ENCODE measurements at places on chromosomes 5 and 9.
A peak's percentile ranks its signal among the peaks of the same experiment; 100 is the strongest.

DNA sequence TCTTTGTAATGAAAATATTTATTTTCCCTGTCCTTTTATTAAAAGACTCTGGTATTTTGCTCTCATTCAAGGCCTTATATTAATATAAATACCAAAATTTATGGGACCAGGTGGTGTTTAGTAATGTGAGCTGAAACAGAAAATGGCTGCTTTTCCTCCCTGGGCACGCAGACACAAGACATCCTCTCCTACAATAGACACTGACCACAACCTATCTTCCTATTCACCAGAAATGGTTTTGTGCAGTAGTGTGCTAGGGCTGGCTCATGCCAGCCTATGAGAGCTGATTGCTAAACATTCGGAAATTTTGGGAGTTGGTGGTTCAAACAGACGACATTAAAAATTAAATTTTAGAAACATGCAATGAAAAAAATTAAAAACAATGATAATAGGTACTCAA, 338.2 kb downstream of the BNC2 start:
- DNase-seq = no peak

- no peak for DNase-seq
These were observed 3.4 kb upstream of the RHOBTB3 start for GRCh38 chr5:95727764-95728191.

DNA sequence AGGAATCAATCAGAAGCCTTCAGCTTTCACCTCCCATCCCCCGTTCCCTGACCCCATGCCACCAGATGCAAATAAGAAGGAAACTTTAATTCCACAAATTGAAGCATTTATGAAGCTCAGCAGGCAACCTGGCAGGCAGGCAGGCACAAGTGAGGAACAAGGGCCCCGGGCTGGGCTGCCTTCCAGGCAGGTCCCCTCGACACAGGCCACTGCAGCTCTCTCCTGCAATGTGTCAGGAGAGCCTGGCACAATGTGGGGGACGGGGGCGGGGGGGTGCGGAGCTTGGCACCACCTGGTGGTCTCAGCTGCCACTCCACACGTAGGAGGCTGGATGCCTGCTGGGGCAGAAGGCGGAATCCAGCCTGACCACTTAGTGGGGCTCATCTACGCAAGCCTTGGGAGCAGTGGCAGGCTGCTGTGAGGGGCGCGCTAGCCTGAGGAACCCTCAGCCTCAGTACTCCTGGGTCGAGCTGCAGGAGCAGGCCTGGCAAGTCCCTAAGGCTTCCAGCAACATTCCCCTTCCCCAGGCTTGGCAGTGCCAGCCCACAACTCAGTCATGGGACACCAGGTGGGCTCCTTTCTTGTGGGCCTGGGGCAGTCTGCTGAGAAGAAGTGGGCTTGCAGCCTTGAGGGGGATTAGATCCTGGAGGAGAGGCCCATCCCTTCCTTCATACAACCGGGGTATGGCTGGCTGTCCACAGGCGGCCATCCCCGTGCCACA, 50.2 kb upstream of the KCNMB1 start:
- no peak for DNase-seq

DNA sequence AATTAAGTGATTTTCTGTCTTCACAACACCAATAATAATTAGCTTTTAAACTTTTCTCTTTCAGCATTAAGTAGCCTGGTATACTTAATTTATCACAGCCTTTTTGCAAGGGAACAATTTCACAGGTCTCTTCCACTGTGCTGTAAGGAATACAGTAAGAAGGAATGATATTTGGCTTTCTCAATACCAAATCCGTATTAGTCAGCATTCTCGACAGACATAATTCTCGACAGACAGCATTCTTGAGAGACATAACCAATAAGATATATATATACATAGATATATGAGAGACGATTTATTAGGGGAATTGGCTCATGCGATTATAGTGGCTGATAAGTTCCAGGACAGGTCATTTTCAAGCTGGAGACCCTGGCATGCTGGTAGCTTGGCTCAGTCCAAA, 18.0 kb downstream of the PRKAA1 start:
- DNase-seq = no peak

DNA sequence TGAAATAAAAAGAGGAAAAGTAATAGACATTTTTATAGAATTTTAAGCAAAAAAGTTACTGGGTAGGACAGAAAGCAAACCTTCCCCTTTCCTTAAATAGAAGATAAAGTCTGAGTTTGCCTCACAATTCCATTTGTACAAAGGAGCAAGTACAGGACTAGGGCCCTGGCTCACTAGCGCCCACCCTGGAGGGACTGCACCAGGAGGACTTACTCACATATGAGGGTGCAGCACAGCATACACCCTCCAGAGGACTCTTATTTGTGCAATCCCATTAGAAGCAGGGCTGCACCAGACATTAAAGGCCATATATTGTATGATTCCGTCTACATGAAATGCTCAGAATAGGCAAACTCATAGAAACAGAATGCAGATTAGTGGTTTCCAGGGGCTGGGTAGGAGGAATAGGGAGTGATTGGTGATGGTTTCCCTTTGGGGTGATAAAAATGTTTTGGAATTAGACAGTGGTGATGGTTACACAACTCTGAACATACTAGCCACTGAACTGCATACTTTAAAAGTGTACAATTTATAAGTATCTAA, 4.5 kb downstream of the REEP5 start:
- no peak for DNase-seq

DNA sequence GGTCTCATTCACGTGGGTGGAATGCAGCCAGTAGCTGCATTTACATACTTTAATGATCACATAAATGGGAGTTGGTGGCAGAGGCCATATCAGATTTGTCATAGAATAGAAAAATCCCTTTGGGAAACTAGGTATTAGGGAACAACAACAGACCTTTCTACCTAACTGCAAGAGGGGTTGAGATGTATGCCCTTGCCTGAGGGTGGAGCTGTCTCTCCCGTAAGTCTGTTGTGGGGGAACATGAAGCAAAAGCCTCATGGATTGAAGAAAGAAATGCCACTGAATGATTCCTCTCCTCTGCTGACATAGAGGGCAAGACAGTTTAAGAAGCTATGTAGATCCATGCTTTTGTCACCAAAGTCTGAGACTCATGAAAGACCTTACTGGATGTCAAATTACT, 461.3 kb downstream of the SPOCK1 start:
- no peak for DNase-seq

DNA sequence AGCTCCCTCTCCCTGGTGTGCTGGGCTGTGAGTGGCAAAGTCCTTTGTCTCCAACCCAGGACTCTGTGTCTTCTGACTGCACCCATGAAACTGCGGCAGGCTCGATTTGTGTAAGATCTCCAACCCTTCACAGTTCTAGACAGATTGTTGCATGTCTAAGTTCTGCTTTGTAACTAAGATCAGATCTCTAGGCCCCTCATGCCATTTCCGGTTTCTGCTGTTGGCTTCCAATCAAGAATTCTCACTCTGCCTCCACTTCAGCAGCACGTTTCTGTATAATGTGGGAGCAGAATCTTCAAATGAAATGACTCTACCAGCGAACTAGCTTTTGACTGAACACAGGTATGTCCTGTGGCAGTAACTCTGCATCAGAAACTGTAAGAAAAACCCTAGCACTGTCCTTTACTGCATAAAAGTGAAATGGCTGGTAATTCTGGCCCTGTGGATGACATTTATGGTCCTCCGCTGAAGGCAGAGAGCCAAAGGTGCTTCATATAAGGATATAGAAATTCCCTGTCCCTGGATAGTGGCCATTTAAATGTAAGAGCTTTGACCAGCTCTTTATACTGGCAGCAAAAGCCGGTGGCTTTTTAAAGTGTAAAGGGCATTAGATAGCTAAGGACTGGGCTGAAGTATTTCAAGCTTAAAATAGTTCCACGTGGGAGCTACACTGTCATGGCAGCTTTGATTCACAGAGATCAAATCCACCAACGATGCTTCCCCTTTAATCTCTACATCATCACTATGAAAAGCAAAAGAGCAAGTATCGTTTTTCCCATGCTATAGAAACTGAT, 319.0 kb upstream of the CDH6 start:
- DNase-seq = no peak

- no peak for DNase-seq
These were observed 356.9 kb downstream of the CSNK1G3 start for GRCh38 chr5:123868881-123869280.

DNA sequence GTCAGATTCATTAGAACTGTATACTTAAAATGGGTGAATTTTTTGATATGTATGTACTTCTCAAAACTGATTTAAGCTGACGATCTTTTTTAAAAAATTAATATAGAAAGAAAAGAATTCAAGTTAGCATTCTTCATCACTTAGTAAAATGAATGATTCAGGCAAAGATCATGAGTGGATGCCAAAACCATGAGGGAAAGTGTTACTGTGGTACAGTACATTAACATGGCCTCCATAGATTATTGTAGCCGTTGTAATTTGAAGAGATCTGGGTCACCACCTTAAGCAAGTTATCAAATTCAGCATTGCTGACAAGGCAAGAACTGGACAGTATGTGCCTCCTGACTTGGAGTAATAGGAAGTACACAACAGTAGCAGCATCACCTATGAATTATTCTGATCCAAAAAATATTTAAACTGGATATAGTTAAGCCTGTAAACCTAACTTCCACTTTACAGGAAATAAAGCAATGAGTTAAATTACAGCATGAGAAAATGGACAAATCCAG, 29.7 kb downstream of the C9orf85 start:
- DNase-seq = no peak

DNA sequence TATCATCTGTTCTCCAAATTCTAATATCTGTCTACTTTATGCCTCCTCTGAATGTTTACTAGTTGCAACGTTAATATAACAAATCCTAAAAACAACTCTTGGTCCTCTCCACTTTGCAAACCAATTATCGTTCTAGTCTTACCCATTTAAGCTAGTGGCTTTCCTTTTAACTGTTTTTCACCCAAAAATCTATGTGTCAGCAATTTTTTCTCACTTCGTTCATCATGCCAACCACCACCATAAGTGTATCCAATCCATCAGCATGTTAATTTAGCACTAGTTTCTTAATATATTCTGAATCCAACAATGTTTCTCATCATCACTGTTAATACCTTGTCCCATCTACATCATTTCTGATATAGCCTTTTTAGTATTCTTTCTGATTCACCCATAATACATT, 90.0 kb upstream of the RORB start:
- DNase-seq = no peak

- DNase-seq = no peak
These were observed 72.1 kb downstream of the NIPBL start for GRCh38 chr5:36948650-36949049.

DNA sequence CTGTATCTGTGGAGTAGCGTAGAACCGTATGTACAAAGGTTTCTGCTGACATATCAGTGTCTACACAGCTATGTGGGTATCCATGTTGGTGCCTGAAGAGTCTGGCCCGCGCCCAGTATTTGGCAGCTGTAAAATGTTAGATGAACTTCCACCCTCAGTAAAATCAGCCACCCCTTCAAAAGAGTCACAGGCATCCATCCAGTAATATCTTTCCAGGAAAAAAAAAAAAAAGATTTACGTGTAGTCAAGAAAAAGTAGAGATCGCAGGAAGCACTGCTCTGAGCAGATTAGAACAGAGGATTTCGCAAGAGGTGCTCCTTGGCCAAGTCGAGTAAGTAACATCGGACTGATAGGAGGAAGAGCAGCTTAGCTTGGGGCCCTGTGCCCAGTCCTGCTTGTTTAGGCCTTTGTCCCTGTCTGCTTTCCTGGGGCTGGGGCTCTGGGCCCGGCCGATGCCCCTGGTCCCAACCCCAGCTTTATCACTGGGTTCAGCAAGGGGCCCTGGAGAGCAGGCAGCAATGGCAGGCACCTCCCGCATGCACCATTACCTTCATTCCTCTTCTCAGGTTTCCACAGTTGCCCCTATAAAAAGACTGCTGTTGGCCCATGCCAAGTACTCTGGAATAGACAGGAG, 21.2 kb downstream of the DAPK1 start:
- peak; percentile 87 for DNase-seq

- DNase-seq = no peak
These were observed 155.4 kb upstream of the LHFPL2 start for GRCh38 chr5:78803941-78804340.

GRCh38 chr9:32942755-32943460, 58.5 kb downstream of the APTX start:
- DNase-seq = peak; percentile 57

DNA sequence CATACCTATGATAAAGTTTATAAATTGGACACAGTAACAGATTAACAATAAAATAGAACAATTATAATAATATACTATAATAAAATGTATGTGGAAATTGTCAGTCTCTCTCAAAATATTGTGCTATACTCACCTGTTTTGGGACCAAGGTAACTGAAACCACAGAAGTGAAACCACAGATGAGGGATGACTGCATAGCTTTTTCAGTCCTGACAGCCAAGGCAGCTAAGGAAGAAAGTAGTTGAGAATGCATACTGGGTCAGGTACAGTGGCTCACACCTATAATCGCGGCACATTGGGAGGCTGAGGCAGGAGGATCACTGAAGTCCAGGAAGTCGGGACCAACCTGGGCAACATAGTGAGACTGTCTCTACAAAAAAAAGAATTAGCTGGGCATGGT, 8.9 kb downstream of the SRP19 start:
- no peak for DNase-seq

DNA sequence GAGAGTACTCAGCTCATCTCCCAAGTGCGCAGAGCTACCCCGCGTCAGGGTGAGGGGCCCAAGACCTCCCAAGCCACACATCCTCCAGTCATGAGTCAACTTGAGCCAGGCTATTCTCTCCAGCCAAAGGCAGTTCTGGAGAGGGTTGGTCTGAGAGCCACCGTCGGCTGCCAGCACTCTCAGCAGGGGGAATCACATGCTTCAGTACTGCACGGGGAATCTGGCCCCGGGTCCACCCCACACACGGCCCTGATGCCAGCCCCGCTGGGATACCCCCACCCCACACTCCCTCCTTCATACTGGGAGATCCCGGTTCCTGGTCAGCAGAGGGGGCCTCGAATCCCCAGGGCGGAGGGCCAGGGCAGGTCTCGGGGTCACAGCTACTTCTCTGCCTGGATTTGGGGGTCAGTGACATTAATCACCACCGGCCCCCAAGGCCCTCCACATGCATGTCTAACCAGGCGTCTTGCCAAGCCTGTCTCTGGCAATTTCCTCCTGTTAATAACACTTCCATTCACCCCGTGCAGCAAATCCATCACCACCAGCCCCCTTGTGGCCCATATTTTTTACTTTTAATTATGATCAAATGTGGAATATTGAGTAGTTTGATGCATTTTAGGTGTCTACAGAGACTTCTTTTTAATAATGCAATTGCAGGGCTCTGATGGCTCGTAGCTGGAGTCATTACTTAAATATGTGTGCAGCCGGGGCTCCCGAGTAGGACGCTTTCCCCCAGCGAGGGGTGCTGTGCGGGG, 102.9 kb upstream of the PPP1R26 start:
- no peak for DNase-seq

DNA sequence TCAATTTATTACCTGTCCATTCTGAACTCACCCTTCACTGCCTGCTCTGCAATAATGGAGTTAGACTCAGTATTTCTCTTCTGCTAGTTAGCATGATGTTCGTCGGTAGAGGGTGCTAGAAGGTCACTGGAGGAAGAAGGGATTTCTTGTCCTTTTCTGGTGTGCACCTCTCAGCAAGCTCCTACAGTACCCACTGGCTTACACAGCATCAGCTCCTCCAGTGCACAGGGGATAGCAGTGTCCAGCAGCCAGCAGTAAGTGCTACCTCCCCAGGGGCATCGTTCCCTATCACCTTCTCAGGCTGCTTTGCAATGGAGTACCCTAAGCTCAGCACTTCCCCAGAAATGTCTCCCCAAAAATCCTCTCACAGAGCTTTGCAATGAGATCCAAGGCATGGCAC, 45.9 kb upstream of the APC start:
- peak; percentile 77 for DNase-seq
